ENCODE measurements at places on chromosomes 13 and 19. TPM values are rescaled to one million over a fixed set of nuclear protein-coding genes. Genes with fewer than 3 reads are reported as not detected.

The CYP2F1 gene
- total RNA-seq, result not detected

The PTGIR gene
- total RNA-seq, result not detected

The OR10H1 gene
- not detected for total RNA-seq

The ZNF790 gene
- total RNA-seq, result not detected

The KLF1 gene
- not detected for total RNA-seq

The HOMER3 gene
- 79.3 TPM for total RNA-seq

The ZIM2 gene
- not detected for total RNA-seq
